ENCODE measurements at places on chromosomes 2 and 18.

GRCh38 chr2:102893870-102894269 lies 132.0 kb downstream of the TMEM182 start:
- no peak for DNase-seq

- no peak for DNase-seq
These were observed 64.5 kb upstream of the HDAC4 start for GRCh38 chr2:239465017-239466001.

DNA sequence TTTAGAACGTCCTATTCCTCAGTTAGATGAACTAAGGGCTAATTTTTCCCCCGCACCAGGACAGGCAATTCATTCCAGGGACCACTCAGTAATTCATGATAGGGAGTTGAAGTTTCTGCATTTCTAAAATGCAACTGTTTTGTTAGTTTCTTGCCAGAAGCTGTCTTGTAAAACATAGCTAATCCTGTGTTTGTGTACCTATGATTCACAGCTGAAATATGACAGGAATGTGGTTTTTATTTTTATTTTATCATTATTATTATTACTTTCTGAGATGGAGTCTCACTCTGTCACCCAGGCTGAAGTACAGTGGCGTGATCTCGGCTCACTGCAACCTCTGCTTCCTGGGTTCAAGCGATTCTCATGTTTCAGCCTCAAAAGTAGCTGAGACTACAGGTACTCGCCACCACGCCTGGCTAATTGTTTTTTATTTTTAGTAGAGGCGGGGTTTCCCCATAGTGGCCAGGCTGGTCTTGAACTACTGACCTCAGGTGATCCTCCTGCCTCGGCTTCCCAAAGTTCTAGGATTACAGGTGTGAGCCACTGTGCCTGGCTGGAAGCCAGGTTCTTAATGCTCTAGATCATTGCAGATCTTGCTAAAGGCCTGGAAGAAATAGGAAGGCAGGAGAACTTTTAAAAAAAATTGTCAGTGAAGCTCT lies 154.8 kb upstream of the FHL2 start:
- DNase-seq, result no peak

GRCh38 chr2:69565431-69565839 lies 78.1 kb downstream of the AAK1 start:
- DNase-seq, result peak; percentile 59

DNA sequence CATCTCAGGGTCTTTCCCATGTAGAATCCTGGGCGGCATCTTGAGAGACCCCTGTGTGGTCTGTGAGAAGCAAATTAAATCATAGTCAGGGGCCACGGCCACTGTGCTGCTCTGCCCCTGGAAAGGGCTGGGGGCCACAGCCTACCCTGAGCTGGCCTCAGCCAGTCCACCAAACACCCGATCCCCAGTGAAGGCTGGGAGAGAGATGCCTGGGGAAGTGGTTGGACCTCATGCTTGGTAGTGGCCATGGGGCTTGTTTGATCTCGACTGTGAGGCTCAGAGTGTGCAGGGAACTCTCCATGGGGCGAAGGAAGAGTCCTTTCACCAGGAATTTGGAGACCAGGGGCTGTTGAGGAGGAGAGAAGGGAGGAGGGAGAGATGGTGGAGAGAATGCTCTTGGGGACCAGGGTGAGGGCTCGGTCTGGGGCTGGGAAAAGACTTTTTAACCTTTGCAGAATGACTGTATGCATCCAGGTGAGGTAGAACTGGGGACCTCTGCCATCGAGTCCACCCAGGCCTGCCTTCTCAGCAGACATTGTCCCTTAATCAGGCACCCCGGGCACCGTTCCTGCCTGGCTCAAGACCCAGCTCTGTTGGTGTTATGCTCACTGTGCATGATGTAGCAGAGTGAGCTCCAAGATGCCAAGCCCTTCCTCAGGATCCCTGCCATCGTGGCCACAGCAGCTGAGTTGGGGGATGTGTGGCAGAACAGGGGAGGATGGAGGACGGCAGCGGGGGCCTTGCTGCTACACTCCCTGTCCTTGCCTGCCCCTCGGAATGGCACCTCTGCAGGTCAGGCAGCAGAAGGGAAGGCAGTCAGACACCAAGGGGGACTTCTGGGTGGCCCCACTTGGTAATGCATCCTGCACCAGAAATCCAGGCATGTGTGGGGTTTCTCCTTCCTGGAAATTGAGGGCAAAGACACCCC lies 249.9 kb downstream of the DYSF start:
- DNase-seq, result no peak

- no peak for DNase-seq
These were observed 46.2 kb downstream of the IKZF2 start for GRCh38 chr2:213105212-213105611.

- peak; percentile 57 for DNase-seq
These were observed 71.0 kb upstream of the ITM2C start for GRCh38 chr2:230793572-230794359.

- peak; percentile 9 for DNase-seq
These were observed 42.9 kb downstream of the HDLBP start for GRCh38 chr2:241272303-241273209.

DNA sequence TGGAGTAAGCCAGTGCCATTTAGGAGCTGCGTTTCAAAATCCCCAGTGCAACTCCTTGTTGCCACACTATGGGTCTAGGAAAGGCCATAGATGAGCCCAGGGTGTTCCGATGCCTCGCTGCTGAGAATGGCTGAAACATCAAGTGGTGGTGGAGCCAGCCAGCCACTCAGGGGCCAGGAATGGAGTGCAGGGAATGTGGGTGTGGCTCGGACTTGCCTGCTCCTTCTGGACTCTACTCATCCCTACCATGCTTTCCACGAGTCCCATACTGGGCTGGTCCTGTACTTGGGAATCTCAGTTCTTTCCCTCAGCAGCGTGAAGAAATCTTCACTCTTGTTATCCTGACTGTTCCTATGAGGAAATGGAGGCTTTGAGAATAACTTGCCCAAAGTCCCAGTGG lies 143.5 kb downstream of the INSIG2 start:
- DNase-seq, result no peak

- DNase-seq, result no peak
These were observed 9.2 kb downstream of the ALLC start for GRCh38 chr2:3667151-3667631.

- DNase-seq, result no peak
These were observed 2012.5 kb upstream of the LRRTM1 start for GRCh38 chr2:82317012-82317411.

- no peak for DNase-seq
These were observed 204.3 kb downstream of the SEPTIN10 start for GRCh38 chr2:109409321-109410038.

DNA sequence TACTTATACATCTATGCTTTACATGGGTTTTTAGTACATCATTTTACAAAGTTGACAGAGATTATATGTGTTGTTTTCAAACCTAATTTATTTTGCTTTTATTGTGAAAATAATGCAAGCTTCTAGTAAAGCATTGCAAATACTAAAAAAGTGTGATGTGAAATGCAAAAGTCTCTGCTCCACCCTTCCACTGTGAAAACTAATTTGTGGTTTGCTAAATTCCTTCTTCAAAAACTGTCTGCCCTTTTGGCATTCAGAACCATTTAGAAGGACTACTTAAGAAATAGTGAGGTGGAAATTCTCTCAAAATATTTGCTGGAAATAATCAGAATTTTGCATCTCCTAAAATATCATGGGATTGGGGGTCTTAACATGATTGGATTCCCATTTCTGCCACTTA lies 78.4 kb downstream of the CSRNP3 start:
- no peak for DNase-seq

GRCh38 chr2:31372097-31372496 lies 42.4 kb downstream of the XDH start:
- no peak for DNase-seq

DNA sequence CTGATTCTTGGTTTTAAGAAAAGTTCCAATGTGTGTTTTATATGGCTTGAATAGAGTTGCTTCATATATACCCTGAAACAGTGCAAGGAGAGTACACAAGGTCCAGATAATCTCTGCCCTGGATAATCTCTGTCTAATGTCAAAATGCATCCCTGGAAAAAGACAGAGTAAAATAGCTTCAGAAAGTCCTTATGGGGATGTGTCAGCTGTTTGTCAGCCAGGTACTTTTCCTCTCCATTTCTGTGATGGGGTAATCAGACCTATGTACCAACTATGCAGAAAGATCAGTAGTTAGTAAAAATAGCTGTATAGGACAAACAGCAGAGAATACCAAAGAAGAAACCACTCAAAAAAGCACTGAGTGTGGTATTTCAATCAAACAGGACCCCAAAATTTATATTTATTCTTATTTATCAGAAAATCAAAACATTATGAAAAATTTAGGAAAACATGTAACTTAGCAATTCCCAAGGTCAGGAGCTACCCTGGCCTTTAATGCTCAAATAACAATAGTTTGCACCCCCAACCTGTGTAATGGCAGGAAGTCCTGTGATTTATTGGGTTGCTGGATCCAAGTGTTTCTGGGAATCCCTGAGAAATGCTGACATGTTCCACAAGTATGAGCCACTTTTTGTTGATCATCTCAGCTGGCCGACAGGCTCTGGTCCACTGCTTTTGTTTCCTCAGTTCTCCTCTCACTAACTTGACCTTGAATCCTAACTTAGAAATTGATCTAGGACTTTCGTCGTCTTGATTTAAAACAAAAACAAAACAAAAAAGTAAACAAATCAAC lies 69.6 kb downstream of the MDH1 start:
- DNase-seq, result no peak

GRCh38 chr2:62054029-62054791 lies 141.7 kb upstream of the B3GNT2 start:
- no peak for DNase-seq

- no peak for DNase-seq
These were observed 104.5 kb downstream of the MEIS1 start for GRCh38 chr2:66539452-66539851.

DNA sequence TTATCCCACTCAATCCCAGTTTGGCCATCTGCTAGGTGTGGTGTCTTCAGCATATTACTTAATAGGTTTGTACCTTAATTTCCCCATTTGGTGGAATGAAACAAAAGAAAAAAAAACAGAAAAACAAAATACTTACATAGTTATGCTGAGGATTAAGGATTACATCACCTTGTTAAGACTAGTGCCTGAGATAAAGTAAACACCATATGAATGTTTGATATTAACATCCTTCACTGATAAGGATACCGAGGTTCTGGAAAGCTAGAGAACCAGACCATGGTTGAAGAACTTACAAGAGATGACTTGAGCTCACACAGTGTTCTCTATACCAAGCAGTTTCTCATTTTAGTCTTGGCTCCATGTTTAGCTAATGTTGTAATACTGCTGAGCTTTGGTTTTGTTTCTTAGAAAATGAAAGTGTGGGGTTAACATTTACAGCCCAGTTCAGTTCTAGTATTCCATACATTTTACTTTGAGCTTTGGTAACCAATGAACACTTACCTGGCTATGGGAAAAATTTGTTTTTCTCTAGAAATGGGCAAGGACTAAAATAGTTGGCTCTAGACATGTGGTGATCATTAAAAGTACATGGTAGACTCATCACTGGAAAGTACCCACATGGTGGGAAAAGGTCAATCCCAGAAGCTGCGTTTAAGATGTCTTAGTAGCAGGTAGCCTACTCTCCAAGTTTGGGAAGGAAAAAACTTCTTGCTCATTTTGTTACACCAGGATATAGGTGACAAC lies 5.8 kb upstream of the GPD2 start:
- no peak for DNase-seq

GRCh38 chr2:230330725-230331124 lies 3.7 kb downstream of the SP140L start:
- DNase-seq, result no peak

DNA sequence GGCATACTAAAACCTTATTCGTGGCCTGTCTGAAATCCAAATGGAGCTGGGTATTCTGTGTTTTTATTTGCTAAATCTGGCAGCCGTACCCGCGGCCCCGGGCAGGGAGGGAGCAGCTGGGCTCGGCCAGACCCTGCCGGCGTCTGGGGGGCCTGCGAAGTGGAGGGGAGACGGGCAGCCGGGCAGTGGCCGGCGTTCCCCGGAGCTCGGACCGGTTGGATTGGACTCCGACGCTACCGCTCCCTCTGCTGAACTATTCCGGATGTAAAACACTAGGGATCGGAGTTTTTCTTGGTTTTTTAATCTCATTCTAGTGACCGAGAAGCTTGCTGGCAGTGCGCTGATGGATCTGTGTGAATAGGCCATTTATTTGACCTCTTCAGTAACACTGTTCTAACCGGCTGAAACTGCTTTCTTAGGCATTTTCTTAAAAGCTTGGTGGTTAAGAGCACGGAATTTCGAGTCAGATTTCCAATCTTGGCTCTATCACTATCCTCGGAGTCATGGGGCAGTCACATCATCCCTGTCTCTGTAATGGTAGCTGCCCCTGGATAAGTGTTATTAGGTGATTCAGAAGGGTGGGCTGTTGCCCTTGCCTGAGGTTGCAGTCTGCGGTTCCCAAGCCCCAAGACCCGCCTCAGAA lies 694 bp downstream of the UNC50 start:
- no peak for DNase-seq

DNA sequence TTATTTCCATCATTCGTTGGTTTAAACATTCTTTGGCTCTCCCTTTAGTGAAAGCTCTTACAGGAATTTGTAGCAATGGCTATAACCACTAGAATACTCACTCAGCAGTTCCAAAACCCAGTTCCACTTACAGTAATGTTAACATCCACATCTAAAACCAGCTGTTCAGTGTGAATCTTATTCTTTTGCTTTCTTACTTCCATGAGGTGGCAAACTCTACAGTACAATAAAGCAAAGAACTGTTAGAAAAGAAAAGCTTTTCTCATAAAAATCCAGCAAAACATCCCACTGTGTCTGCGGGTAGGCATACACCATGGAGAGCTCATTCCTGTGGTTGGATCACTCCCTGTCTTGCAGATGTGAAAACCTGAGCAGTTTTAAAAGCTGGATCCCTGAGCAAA lies 147.1 kb downstream of the ARHGAP28 start:
- no peak for DNase-seq

DNA sequence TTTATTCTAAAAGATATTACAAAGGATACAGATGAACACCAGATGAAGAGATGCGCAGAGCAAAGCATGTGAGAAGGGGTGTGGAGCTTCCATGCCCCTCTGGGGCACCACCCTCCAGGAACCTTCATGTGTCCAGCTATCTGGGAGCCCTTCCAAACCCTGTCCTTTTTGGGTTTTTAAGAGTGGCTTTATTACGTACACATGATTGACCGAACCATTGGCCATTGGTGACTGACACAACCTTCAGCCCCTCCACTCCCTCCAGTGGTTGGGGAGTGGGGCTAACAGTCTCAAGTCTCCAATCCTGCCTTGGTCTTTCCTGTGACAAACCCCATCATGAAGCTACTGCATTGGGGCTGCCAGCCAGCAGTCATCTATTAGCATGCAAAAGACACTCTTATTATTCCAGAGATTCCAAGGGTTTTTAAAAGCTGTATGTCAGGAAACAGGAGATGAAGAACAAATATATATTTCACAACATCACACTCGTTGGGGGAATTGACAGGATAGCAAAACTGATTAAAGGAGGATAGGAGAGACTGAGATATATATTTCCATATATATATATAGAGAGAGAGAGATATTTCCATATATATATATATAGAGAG lies 19.4 kb downstream of the IL1B start:
- no peak for DNase-seq
